ENCODE measurements at places on chromosomes 7 and 10.

GRCh38 chr10:15293862-15294842, 76.9 kb downstream of the FAM171A1 start:
- DNase-seq: peak; percentile 33

GRCh38 chr7:31688372-31688771, 1.4 kb downstream of the PPP1R17 start:
- no peak for DNase-seq

DNA sequence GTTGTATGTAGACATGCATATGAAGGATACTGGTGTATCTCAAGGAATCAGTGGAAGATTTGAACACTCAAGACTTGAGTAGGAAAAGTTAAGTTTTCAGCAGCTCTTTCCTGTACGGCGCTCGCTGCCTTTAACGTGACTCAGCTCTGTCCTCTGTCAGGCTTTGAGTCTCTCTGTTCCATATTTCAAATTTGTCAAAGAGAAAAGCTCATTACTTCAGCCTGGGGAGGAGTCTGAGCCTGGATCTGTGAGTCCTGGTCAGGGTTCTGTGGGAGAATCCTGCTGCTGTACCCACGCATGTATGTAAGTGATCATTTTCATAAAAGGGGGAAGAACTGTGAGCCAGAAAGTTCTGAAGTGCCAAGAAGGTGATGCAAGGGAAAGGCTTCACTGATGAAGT, 13.8 kb upstream of the MPP7 start:
- no peak for DNase-seq

GRCh38 chr7:54678763-54679489, 80.1 kb downstream of the SEC61G start:
- DNase-seq: no peak

DNA sequence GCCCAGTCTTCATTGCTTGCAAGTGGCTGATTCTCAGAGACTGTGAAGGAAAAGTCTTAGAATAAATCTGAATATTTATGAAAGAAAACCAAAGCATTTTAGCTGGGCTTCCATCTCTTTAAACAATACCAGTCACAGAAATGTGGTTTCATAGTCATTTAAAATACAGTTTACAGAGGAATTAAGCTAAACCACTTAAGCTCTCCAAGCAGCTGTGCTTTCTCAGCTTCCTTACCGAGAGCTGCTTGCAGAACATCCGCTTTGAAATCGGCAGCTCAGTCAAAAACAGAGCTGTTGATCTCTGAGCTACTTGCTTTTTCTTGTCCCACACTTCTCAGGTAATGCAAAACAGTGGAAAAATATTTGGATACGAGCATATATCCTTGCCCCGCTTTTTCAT, 134.5 kb downstream of the DYNC1I1 start:
- no peak for DNase-seq

DNA sequence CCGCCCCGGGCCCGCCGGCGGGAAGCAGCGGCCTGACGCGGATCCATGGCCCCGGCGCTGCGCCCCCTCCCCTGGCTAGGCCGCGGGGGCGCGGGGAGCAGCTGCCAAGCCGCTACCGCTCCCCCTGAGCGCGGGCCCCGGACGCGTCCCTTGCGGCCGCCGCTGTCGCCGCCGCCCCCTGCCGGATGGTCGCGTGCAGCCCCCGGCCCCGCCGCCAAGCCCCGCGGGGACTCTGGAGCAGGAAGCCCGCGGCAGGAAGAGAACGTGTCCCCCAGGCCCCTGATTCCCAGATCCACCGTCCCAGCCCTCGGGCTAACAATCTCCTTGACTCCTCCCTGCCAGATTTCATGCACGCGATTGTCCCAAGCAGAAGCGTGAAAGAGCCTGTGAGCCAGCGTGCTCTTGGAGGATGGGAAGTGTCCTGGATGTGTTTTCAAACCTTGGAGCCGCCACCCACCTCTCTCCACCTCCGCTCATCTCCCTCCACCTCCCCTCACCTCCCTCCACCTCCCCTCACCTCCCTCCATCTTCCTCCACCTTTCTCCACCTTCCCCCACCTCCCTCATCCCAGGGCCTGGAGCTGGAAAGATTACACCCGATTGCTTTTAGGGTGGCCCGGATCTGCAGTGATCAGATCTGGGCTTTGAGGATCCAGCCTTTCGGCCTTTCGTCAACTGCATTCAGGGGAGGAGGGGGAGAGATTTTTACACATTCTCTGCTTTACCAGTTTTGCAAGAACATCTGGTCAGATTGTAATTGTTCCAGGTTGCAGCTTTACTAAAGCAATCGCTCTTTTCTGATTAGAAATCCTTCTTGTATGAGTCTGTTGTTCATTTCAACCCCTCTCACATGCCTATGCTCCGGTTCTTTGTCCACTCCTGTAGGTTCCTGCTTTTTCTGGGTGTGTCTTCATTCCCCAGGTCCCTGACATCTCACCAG, 570 bp upstream of the PRTFDC1 start:
- peak; percentile 82 for DNase-seq

DNA sequence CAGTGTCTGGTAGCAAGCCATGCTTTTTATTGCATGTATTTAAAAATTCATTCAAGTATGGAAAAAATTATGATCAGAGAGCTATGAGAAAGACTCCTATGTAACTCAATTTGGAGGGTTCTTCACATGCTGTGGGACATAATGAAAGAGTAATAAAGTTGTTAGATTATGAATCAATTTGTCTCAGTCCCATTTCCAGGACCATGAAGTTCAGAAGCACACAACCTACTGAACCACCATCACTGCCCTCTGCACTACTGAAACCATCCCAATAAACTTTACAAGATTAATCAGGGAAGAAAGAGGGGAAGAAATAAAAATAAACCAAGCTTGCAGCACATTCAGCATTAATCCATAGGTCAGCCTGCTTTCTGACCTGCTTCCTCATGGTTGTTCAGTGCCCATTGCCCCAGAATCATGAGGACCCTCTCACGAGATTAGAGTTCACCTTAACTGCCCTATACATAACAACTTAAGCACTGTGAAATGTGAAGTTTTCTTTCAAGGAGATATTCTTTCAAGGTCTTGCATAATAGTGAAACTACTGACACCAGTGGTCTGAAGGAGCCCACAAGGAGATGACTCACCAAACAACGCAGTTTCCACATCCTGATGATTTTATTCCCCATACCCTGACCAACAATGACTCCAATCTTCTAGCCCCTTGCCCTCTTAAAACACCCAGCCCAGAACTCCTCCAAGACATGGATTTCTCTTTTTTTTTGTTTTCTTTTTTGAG, 171.5 kb upstream of the ADCY1 start:
- DNase-seq: no peak

DNA sequence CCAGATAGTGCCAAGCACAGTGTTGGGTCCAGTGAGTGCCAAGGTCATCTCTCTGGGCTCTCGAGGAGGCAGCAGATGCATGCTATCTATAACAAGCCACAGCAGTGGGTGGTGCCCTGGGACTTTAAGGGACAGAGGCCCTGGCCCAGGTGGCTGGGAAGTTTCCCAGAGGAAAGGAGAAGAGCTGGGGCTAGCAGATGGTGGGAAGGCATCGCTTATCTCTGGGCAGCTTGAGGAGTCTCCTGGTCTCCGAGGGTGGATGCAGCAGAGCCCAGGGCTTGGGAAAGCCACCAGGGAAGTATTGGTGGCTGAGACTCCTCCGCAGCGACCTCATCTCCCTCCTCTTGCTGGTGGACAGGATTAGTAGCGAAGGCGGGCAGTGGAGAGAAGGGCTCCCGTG, 63.4 kb upstream of the LRRC4 start:
- DNase-seq: no peak

DNA sequence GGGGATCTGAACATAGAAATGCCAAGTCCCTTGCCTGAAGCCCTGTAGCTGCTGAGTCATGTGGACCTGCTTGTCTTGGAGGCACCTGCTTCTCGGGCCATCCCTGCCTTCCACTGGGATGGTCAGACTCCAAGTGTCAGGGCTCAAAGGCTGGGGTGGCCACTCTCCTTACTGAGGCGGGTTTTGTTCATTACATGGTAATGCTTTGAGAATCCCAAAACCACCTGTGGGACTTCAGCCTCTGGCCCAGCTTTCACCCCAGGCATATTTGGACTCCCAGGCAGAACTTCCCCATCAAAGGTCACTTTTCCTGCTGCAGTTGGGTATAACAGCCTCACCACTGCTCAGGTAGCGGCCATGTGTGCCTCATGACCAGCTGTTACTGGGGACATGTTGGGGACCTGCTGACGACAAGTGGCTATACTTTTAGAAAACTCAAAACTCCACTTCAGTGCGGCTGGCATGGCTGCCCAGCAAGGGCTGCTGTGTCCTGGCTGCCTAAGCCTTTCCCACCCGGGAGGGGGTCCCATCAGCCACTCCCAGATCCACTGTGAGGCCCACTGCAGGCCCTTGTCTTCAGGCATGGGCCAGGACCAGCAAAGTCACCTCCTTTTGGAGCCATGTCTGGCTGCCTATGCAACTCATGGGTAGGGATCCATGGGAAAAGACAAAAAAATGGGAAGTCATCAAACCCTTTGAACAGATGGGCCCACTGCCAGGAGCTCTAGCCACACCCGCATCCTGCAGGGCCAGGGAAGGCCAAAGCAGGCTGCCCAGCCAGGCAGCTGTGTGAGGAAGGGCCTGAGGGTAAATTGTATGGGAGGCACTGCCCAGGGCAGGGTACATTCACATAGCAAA, 96.7 kb downstream of the ARHGAP22 start:
- DNase-seq: no peak

DNA sequence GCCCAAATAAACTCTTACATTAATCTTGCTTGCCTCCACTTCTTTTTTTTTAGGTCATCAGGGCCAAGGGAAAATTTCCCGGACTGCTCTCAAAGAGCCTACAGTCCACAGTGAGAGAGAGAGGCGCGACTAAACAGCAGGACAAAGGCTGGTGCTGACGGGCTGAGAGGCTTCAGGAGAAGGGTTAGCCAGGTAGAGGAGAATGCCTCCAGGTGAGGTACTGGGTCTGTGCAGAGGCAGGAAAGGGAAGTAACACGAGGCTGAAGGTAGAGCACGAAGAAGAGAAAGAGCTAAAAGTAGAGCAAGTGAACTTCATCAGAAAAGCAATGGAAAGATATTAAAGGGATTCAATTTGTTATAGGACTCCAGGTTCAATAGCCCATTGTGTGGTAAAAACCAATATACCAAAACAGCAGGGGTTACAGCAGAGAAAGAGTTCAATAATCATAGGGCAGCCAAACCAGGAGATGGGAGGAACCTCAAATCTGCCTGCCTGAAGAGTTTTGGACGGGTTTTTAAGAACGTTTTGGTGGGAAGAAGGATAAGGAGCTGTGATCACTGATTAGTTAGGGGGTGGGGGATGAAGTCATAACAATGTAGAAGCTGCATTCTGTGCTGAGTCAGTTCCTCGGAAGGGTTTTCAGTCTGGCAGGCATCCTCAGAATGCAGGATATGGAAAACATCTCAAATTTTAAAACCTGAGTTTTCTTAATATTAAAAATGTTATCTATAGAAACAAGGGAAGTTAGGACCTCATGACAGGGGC, 171.5 kb downstream of the AKR1D1 start:
- no peak for DNase-seq

DNA sequence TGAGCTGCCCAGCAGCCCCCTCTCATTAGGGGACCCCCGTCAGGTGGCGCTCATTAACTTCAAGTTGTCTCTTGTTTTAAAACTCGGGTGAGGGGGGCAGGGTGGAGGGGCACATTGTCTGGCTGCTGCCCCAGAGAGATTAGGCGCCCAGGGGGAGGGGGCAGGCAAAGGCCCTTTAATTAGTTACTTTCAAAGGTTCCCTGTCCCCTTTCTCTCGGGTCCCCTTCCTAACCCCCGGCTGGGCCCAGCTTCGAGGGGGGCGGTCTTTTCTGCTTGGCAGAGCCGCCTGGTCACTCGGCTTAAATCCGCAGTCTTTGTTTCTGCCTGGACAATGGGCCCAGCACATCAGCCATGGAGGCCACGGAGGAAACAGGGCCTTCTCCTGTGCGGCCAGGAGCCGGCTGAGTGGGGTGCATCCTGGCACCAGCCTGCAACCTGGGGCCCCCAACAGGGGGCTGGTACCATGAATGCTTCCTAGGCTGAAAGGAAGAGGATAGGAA, 38.9 kb upstream of the SLF2 start:
- DNase-seq: no peak

GRCh38 chr7:44114586-44115310, 8.6 kb downstream of the POLD2 start:
- peak; percentile 85 for DNase-seq

- DNase-seq: no peak
Observed at GRCh38 chr10:61822781-61823230, 78.7 kb upstream of the ARID5B start.

DNA sequence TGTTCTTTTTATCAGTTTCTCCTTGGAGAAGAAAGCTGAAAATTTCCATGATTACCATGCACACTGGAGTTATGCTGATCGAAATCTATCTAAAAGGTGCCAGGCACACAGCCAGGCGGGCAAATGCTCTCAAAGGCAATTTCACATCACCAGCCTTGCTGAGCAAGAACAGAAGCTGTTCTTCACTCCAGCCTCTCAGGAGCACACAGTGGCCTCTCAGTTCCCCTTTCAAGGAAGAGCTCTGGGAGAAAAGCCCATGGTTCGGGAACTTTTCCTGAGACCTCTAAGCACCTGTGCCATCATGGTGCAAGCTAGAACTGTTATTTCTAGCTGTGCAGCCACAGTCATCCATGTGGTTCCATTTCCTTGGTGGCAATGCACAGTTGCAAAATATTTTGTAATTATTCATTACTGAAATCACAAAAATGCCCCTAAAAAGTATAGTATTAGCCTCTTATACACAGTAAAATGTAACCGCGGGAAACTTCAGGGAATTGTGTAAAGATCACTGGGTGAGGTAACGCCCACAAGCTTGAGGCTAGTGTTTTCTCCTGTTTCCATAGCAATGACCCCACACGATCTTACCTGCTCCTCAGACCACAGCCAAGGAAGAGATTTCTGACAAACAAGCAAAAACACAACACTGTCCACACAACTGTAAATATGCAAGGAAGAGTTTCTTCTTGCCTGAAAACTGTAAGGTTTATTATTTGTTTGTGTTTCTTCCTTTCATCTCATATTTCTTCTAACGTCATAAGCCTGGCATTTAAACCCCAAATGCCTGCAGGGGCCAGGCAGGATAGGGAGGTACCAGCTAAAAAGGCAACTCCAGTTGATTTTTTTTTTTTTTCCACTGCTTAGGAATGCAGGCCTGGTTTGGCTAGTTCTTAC, 121.2 kb downstream of the FAM107B start:
- peak; percentile 23 for DNase-seq

DNA sequence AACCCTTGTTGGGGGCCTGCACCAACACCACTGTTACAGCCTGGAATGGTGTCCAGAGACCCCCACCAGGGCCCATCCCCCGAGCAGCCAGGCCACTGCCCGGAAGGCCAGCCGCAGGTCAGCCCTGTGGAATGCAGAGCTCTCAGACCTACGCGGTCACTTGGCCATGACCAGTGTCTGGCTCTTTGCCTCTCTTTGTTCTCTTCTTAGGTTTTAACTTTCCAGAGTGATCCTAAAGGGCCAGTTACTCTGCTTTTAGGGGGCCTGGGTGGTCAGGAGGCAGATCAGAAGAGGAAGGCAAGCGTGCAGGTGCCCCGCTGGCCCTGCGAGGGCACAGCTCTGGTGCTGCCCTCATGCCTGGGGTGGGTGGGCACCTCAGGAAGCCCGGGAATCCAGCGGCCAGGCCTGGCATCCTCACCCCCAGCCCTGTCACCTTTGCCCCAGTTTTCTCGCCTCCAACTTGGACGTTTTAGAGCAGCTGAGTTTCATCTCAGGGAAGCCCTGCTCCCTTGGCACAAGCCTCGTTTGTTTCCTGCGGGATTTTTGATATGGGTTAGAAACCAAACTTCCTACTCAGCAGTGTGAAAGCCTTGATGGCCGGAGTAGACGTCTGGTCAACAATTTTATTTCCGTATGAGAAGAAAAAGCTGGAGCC, 62.5 kb upstream of the CHST15 start:
- DNase-seq: peak; percentile 69

GRCh38 chr7:63043657-63044543, 954.7 kb upstream of the ZNF722 start:
- no peak for DNase-seq

All from right hindlimb (tissue), 1 donor.